ENCODE measurements at places on chromosomes 5 and 9.

DNA sequence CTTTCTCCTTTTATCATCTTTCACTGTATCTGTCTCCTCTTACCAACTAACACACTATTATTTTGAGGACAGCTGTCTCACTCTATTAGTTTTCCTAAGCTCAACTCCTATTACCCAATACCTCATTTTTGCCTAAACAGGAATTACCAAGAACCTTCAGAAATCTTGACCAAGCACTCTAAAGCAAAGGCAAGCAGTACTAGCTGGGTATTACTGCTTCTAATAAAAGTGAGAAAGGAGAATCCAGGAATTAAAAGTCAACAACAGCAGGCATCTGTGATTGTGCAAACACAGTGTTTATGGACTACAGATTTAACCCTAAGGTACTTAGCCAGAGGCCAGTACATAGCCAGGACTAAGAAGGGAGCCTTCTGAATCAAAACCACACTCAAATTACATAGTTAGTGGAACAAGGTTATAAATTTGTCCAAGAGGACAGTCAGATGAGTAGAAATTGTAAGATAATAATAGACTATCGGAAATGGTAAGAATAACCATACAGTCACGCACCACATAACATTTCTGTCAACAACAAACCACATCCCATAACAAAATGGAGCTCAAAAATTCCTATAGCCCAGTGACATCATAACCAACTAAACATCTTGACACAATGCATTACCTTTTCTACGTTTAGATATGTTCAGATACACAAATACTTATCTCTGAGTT, 8.3 kb downstream of the RFX3 start:
- no peak for DNase-seq

DNA sequence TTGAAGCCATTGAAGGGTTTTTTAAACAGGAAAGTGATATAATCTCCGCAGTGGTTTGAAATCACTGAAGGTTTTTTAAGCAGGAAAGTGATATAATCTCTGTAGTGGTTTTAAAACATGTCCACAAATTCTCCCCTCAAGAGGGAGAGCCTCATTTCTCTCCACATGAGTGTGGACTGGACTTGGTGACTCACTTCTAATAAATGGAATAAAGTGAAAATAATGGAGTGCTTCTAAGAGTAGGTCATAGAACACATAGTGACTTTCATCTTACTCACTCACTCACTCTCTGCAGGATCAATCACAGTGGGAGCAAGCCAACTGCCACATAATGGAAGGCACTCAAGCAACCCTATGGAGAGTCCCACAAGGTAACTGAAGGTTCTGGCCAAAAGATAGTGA, 12.0 kb downstream of the CTNNAL1 start:
- no peak for DNase-seq

- no peak for DNase-seq
Measured at GRCh38 chr5:23012842-23013241, 159.7 kb upstream of the CDH12 start.

DNA sequence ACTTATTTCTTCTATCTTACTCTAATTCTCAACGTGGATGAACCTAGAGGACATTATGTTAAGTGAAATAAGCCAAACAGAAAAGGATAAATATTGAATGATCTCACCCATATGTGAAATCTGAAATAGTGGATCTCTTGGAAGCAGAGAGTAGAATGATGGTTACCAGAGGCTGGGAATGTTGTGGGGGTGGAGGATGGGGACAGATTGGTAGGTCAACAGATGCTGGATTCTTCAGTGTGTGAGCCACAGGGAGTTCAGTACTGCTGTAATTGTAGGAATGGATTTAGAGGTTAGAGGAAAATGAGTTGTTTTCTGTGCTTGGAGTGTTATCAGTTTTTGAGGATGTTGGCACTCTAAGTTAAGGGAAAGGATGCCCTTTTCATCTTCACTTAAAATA, 190.6 kb downstream of the FBXL7 start:
- no peak for DNase-seq

DNA sequence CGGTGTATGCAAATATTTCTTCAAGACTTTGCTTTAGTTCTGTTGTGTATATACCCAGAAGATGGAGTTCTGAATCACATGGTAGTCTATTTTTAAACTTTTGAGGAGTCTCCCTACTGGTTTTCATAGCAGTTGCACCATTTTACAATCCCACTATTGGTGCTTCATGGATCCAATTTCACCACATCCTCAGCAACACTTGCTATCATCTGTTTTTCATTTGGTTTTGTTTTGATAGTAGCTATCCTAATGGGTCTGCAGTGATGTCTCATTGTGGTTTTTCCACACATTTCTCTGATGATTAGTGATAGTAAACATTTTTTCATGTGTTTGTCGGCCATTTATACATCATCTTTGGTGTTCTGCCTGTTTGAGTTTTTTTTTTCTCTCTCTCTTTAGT, 1339.3 kb downstream of the EFNA5 start:
- no peak for DNase-seq

GRCh38 chr9:272251-273213, 57.9 kb downstream of the DOCK8 start:
- peak; percentile 34 for DNase-seq

DNA sequence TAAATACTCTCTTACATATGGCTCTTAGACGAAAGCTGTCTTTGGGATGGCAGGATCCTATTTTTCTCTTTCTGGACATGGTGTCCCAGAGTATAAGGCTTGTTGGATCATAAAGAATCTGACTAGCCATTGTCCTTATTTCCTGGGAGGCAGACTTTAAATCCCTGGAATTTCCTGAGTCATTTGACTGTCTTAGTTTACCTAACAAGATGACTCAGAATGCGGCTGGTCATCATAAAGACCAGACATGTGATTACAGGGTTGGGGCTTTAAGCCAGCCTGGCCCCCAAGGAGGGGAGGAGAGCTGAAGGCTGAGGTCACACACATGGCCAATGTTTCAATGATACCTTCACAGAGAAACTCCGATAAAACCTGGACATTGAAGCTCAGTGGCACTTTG, 37.2 kb downstream of the FAM240B start:
- DNase-seq: no peak

DNA sequence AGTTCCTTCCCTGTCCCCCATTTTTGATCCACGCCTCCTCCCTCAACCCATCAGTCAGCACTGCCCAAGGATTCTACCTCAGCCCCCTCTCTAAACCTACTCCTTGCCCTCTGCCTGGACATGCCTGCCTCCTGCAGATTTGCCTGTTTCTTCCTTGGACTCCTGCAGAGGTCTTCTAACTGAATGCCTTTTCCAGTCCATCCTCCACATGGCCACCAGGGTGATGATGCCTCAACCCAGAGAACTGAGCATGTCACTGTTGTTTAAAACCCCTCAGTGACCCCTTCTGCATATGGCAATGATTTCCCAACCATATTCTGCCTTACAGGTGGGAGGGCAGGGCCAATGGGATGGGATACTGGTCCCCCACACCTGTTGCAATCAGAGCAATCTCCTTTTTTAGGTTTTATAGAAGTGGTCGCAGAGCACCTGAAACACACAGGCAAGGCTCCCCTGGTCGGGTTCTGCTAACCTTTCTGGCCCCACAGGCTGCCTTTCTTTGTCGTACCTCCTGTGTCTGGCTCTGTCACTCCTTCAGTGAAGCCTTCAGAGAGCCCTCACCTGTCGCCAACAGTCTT, 9.3 kb downstream of the PHYKPL start:
- no peak for DNase-seq

GRCh38 chr5:171764265-171764664, 21.4 kb upstream of the SMIM23 start:
- no peak for DNase-seq

DNA sequence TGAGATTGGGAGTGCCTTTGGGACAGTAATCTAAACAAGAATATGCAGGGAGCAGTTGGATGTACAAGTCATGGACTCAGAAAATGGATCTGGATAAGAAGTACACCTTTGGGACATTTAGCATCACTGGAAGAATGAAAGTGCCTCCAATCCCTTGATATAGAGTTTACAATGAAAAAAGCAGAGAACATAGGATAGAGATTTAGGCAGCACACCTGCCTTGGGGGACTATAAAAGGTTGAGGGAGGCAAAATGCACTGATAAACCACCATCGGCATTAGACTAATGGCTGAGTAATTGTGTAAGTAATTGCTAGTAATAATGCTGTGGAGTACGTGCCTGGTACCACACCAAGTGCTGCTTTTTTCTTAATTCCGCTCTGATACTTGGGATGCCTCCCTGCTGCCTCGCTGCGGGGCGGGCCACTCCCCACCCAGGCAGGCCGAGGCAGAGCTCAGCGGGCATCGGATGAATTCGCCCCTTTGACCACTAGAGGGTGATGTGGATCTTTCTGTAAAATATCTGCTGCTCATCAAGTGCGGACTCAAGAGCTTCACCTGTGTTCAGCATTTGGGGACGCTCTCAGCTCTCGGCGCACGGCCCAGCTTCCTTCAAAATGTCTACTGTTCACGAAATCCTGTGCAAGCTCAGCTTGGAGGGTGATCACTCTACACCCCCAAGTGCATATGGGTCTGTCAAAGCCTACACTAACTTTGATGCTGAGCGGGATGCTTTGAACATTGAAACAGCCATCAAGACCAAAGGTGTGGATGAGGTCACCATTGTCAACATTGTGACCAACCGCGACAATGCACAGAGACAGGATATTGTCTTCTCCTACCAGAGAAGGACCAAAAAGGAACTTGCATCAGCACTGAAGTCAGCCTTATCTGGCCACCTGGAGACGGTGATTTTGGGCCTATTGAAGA, 99.9 kb downstream of the ANKRD18B start:
- peak; percentile 35 for DNase-seq

All from activated CD4-positive, CD25-positive, alpha-beta regulatory T cell (primary cell).